ENCODE measurements at places on chromosomes 16 and 17.

DNA sequence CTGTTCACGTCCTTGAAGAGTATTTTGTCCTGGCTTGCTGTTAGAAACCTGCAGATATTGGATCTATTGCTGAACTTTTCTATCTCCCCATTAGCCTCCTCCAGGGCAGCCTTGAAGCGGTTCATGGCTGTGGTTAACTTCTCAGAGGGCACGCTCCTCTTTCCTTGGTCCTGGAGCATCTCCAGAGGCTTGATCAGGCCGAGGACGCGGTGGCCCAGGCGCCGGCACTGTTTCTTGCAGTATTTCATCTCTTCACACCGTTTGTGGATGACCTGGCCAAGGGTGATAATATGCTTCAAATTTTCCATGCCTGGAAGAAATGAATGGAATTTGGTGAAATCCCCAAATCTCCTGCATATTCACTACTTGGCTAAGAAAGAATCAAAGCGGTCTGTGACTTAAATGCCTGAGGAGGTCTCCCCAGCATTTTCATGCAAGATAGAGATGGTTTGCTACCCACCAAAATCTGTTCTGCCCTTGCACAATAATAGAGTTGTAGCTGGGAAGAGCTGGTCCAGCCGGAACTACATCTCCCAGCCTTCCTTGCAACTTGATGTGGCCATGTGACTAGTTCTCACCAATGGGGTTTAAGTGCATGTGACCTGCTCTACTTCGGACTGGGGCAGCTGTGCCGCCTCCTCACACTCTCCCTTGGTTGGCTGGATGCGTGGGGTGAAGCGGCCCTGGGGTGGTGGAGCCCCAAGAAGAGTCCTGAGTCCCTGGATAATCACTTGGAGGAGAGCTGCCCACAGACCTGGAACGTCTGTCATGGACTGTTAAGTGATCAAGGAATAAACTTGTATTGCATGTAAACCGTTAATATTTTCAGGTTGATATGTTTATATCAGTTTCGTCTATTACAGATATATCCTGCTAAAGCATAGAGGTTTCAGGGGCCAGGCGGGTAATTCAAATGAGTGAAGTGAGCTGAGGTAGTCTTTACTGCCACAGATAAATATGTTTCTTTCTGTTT lies 4.9 kb downstream of the MLKL start:
- peak; percentile 95 for DNase-seq

DNA sequence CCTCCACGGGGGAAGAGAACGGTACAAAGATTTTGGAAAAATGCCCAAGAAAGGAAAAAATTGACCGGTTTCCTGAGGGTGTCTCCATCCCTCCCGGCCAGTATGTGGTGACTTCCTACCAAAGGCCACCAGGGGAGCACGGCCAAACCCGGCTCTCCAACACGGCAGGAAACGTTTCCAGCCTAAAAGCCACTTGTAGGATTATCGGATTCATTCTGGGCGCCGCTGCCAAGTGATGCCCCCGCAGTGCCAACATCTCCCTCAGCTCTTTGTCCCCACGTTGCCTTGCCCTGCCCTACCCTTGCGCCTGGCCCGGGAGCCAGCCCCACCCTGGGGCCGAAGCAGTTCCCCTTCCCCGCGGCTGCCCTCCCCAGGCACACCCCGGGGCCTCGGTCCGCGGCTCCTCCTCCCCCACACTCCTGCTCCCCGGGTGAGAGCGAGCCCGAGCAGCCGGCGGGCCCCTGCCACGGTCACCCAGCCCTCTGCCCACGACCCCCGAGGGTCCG lies 688 bp downstream of the CRK start:
- DNase-seq, result peak; percentile 83

DNA sequence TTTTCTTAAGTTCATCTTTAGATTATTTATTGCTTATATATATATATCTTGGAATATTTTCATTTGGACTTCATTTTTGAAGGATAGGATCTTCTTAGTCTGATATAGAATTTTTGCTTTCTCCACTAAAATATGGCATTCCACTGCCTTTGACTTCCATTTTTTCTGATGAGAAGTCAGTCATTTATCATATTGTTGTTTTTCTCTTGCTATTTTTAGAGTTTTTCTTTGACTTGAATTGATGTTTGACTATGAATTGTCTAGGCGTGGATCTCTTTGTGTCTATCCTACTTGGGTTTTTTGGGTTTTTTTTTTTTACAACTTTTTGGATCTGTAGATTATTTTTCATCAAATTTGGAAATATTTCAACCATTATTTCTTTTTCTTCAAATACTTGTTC lies 67.7 kb downstream of the NLK start:
- no peak for DNase-seq

DNA sequence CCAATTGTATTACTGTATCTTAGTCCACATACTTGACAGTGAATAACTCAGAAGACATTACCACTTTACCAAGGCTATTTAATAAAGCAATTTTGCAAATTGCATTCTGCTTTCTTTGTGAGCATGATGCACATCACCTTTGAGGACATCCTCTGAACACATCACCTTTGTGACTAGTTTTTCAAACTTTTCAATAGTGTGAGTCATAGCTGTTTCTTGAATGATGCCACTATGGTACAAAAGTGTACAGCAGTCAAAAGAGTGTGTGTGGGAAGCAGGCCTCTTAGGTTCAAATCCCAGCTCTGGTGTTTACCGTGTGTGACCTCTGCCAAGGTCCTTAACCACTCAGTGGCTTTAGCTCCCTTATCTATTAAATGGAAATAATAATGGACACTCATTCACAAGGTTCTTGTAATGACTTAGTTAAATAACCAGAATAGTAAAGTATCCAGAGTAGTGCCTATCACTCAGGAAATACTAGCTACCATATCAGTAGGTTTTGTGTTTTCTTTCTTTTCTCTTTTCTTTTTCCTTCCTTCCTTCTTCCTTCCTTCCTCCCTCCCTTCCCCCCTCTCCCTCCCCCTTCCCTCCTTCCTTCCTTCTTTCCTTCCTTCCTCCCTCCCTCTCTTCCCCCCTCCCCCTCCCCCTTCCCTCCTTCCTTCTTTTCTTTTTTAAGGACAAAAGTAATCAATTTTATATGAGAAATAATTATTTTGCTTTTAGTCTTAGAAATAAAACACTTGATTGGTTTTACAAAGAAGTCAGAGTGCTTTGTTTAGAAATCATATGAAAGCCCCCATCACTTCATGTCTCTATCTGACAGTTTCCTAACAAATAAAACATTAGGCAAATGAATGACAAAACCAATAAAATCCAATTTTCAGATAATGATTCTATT lies 178.9 kb downstream of the MYO1D start:
- DNase-seq, result no peak

GRCh38 chr17:41167561-41167960 lies 460 bp downstream of the KRTAP4-3 start:
- no peak for DNase-seq
